ENCODE measurements at places on chromosomes 2 and 18.

DNA sequence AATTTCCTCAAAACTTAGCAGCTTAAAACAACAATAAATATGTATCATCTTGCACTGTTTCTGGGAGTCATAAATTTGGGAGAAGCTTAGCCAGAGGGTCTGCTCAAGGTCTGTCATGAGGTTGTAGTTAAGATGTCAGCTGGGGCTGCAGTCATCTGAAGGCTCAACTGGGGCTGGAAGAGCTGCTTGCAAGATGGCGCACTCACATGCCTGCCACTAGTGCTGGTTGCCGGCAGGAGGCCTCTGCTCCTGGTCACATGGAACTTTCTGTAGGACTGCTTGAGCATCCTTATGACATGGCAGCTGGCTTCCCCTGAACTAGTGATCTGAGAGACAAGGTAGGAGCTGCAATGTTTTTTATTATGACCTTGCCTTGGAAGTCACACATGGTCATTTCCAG is 215.5 kb upstream of the HAAO start:
- no peak for DNase-seq

- DNase-seq: no peak
Measured at GRCh38 chr2:44480068-44480467, 118.3 kb downstream of the CAMKMT start.

DNA sequence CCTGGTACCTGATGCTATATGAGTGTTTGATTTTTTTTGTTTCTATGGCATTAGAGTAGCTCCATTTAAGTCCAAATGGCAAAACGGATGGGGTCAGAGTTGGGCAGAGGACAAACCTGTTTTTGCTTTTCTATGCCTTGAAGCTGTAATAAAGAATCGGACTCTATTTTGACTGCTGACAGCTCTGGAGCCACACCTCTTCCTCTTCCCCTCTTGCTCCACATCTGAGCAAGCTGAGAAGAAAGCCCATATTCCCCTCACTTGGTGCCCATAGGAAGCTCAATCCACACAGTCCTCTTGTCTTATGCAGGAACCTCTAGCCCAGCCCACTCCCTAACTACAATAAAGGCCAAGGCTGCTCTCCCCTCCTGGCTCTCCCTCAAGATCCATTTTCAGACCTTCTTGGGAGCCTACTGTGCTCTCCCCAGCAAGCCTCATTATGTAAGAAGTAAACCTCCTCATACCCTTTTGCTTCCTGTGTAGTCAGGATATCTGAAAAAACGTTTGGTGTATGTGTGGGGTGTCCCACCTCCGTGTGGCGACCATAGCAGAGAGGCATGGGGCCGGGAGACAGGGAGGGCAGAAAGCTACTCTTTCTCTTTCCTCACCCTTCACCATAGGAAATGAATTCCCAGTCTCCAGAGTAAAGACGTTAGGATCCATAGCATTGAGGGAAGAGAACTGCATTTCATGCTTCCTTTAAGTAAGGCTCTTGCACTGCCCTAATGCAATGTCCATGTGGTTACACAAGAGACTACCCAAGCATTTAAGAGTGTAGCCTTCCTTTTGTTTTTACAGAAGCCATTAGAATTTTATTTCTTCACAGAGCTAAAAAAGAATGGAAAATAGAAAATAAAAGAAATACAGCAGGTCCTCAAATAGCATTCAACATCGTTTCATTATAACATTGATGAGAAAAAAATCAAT is 41.9 kb upstream of the RAPGEF4 start:
- DNase-seq: no peak

- DNase-seq: no peak
Measured at GRCh38 chr2:152395103-152395502, 60.1 kb downstream of the FMNL2 start.

DNA sequence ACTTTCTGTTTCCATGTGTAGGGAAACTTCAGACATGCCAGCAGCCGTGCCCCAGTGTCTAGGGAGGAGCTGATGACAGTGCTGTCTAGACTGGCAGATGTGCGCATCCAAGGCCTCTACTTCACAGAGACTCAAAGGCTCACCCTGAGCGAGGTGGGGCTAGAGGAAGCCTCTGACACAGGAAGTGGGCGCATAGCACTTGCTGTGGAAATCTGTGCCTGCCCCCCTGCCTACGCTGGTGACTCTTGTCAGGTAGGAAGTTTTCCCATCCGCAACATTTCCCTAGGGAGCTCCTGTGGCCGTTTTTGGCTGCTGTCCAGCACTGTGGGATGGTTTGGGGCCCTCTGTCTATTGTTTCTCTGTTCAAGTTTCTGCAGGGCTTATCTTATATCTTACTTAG is 143.1 kb upstream of the TTC39C start:
- no peak for DNase-seq

DNA sequence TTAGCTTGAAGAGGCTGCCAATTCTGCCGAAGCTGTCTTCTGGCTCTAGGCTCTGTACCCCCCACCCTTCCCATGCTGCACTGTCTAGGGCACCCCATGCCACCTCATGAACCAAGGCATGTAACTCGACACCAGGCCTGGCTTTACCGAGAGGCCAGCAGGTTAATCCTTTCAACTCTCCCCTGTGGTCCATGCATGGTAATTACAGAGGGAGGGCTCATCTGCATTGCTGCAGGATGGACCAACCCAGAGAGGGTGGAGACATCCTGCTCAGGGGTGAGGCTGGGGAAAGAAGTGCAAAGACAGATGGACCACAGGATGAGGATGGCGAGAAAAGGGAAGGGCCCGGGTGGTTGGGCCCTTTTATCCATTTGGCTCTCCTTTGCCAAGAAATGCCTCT is 65.8 kb downstream of the KCTD1 start:
- DNase-seq: no peak

DNA sequence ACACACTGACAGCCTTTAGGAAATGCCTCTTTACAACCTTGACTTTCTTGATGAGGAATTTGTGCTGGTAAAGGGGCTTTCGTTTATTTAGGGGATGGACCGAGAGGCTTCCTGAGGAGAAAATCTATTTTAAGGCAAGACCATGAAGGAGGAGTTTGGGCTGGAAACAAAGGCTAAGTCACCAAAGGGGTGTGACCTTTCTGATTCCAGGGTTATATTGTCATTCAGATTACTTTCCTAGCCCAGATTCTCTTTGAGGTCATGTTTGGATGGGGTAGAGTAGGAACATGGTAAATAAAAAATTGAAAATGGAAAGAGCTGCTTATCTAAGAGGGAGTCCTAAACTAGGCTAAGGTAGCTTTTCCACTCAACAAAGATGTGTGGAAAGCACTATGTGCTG is 77.1 kb upstream of the UGP2 start:
- DNase-seq: no peak

GRCh38 chr2:96547203-96547641 is 10.7 kb downstream of the ARID5A start:
- no peak for DNase-seq

DNA sequence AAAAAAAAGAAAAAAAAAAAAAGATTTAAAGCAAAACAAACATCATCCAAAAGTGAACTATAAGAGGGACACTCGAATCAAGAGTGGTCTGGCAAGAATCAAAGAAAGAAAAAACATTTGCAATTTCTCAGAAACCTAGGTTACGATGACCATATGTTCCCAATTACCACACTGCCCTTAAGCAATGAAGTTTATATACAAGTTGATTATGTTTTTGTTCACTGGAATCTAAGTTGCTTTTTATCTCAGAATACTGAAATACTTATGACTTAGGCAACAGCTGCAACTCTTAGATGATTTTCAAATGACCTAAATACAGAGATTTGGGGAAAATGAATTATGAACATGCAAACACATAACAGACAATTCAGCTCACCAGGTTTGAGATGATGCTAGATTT is 597.1 kb upstream of the CHAC2 start:
- no peak for DNase-seq

- no peak for DNase-seq
Measured at GRCh38 chr2:61144697-61145268, 17.2 kb upstream of the C2orf74 start.

All from HCT116 (cell line).